Nucleus accumbens (tissue), 56 donors: ENCODE measurements at places on chromosomes 1 and 21.

DNA sequence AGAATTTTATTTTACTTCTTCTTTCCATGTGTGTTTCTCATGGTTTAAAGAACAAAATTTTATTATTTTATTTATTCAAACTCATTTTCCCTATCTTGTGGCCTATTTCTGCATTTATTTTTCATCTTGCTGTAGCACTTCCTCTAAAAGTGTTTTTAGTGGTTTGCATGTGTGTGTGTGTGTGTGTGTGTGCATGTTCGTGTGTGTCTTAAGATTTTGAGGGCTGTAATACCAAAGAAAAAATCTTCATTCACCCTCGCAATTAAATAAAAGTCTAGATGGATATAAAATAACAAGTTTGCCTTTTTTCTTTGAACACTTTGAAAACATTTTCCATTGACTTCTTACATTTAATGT, 24.6 kb upstream of the FCRL3 start:
- no peak for DNase-seq

GRCh38 chr1:94501935-94502334, 39.6 kb downstream of the F3 start:
- no peak for DNase-seq

GRCh38 chr1:108568589-108568988, 8.7 kb downstream of the EEIG2 start:
- DNase-seq, result no peak

DNA sequence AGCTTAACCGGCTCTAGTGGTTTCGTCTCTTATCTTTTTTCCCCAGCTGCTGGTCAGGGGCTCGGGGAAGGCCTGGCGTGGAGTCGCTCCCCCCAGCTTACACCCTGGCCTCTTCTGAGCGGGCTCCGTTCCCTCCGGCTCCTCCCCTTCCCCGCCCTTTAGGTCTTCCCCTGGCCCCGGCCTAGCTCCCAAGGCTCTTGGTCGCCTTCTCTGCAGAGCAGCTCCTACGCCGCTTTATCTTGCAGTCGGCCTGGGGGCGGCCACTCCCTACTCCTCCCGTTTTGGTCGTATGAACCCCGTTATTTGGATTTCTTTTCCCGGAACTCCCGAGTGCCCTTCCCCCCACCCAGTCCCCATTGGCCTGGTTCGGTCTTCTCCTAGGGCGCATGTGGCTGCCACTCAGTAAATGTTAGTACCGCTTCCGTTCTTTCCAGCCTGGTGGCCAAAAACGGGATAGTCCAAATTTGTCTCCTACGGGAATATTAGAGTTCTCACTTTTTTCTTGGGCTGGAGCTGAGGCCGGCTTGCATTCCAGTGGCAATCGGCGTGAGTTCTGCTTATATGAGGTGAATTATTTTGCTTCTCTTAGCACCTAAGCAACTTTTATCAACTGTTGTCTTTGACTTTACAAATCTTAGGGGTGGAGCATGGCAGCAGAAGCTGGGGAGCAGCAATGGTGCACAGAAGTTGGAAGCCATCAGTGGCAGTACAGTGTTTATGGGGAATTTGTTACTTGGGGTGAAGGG, 467 bp downstream of the THRAP3 start:
- no peak for DNase-seq

GRCh38 chr1:246651012-246651695, 73.1 kb upstream of the SCCPDH start:
- DNase-seq, result no peak

DNA sequence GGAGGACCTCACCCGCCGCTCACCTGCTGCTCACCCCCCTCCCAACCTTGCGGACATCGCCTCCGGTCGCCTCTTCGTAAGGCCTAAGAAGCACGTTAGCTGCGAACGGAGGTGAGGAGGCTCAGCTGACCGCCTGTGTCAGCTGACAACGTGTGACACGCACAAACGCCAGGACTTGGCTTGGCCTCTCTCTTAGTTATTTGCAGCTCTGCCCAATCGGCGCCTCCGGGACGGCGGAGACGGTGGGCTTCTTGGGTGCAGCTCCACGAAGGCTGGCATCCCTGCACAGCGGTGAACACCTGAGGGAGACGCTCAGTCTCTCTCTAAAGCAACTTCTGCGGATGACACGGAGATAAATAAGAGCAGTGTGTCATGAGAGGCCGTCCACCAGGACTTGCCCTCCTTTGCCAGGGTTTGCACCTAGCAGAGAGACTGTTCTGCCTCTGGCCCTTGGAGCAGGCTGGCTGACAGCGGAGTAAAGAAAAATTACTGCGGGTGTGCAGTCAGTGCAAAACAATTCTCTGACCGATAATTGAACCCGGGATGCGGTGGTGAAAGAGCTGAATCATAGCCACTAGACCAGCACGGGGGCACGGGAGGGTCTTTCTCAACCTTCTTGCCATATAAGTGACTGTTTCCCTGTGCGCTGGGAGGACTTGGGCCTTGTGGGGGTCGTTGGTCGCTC, 318.9 kb downstream of the FAM72C start:
- no peak for DNase-seq

- no peak for DNase-seq
Observed at GRCh38 chr1:151606384-151606783, 5.5 kb upstream of the SNX27 start.

- no peak for DNase-seq
Observed at GRCh38 chr1:187517546-187517945, 688.8 kb downstream of the PLA2G4A start.

DNA sequence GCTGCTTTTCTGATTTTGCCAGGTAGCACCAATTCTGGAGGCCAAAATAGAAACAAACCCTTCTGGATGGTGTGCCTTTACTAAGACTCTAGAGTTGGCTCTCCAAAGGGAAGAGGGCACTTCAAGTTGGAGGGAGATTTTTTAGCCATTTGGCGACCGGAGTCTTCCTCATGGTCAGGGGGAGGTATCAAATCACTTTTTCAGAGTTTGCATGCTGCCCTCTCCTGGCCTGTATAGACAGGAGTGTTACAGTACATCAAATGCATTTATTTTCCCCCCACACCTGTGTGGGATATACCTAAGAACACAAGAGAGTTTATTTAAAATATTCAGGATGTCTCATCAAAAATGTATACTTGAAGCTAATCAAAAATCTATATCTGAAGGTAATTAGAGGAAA, 3.2 kb downstream of the GREM2 start:
- no peak for DNase-seq

DNA sequence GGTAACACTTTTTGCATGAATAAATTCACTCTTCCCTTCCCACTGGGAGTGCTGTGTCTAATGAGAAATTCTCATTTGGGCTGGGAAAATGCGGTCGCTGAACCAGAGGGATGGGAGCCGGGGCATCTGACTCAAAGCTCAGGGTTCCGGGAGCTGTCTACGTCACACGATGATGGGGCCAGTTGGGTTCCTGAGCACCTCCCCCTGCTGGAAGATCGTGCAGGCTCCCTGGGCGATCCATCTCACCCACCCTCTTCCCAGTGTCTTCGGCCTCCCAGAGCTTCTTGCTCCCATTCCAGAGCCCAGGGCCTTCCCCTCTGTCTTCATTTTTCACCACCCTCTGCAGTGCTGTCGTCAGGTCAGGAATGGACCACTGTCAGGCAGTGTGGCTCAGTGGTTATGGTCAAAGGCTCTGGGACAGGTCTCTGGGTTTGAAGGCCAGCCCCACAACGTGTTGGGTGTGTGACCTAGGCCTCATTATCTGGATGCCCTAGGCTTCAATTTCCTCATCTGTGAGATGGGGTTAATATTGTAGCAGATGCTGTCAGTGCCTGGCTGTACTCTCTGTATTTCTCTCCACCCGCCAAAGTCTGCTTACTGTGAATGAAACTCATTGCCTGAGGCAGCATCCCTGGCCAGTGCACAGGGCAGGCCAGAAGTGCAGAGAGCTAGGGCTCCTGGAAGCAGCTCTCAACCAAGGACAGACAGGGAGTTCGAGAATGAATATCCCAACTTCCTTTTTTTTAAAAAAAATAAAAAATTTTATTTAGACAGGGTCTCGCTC, 31.8 kb downstream of the IGSF21 start:
- no peak for DNase-seq

GRCh38 chr21:34078915-34079314, 5.5 kb downstream of the MRPS6 start:
- DNase-seq, result no peak

- DNase-seq, result no peak
Observed at GRCh38 chr21:28793043-28793442, 199.6 kb downstream of the LTN1 start.

- DNase-seq, result no peak
Observed at GRCh38 chr1:237223419-237223818, 181.4 kb downstream of the RYR2 start.

DNA sequence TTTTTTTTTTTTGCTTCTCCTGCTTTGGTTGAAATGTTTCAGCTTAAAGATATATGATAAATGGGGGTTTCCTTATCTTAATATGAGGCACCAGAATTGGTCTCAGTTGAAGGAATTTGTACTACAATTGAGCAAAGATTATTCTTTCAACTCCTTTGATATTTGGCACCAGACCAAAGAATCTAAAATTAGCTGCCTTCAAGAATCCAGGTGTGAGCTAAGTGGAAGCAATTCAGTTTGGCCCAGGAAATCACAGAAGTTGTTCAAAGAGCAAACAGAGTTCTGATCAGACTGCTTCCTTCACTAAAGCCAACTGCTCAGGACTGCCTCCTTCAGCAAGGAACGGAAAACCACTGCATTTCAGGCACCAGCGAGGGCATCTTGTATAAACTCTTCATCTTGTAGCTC, 68.3 kb upstream of the BCAR3 start:
- DNase-seq, result no peak

DNA sequence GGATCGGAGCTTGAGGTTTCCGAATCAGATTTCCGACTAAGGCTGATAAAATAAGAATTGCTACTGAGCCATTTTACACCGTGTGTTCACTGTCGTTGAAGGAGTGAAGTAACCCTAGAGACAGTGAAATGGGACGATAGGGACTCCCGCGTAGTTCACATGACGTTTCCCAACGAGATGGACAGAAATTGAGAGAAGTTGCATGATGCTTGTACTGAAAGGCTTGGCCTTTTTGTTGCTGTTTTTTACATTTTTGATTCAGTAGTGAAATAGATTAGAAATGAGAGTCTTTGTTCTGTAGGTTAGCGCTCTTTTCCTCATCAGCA, 1.2 kb downstream of the KHDRBS1 start:
- no peak for DNase-seq

- DNase-seq, result no peak
Observed at GRCh38 chr1:111734426-111734825, 4.8 kb downstream of the INKA2 start.

DNA sequence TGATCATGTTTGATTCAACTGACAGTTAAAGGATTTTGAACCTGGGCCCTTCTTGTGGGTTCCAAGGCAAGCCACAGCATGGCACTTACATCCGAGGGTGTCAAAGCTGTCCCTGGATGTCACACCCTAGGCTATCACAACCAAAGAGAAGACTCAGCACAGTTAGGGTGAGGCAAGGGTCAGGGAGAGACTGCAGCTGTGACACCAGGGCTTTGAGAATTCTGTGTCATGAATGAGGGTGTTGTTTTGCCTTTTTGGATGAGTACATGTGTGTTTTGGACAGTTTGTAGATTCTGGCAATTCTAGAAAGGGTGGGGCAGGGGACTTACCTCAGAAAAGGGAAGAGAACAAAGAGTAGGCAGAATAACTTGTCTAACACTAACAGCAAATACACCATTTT, 37.8 kb upstream of the ZNF326 start:
- DNase-seq, result no peak

- no peak for DNase-seq
Observed at GRCh38 chr1:63261736-63262458, 60.5 kb upstream of the FOXD3 start.

DNA sequence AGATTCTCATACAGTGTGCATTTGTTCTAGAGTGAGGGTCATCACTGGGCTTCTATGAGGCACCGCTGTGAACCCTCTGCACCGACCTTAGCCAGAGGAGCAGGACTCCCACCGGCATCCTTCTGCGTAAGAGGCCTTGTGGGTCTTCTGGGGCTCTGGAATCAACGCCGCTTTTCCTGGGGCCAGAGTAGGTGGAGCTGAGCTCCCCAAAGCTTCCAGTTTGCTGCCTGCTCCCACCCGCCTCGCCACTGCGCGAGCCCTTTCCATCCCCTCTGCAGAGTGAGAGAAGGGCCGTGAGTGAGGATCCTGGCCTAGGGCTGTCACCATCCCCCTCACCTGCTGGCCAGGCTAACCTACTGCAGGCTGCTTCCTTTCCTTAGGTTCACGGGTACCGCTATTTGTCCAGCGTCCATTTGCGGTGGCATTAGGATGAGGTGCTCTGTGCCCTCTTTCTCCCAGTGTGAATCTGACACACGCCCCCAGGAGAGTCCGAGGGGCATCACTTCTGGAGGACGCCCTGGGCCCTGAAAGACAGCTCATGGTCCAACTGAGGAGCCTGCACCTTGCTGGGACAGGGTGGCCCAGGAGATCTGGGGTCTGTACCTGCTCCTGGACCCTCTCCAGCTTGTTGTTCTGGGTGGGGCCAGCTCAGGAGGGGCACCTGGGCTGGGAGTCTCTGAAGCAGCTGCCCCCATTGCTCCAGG, 36.2 kb downstream of the UMODL1 start:
- DNase-seq, result no peak

DNA sequence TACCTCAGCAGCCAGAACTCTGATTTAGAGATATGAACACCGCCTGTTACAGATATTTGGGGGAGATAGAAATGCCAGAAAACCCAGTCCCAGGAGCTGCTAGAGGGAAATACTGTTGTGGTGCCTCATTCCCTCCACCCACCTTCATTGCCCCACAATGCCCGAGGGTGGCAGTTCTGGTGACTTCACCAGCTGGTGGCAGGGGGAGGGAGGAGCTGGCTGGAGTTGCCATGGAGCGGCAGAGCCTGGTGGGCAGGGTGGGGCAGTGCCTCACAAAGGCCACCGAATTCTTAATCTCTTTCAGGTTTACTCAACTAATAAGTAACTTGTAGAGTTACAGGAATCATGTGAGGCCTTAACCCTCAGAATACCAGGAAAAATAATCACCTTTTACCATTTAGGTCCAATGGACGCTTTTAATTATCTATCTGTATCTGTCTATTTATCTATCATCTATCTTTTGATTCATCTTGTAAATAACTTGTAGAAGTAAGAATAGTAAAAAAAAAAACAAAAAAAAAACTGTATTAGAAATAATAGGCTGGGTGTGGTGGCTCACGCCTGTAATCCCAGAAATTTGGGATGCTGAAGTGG, 11.7 kb upstream of the S100A11 start:
- DNase-seq, result no peak

GRCh38 chr1:90100566-90100965, 105.7 kb downstream of the ZNF326 start:
- no peak for DNase-seq

DNA sequence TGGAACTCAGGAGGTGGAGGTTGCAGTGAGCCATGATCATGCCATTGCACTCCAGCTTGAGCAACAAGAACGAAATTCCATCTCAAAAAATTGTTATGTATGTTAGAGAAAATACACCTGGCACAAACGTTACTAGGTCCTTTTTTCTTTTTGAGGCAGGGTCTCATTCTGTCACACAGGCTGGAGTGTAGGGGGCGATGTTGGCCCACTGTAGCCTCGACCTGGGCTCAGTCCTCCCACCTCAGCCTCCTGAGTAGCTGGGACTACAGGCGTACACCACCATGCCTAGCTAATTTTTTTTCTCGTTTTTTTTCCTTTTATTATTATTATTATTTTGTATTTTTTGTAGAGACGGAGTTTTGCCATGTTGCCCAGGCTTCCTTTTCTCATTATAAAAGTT, 4.4 kb downstream of the HAX1 start:
- DNase-seq, result no peak

GRCh38 chr1:169363046-169363730, 4.4 kb downstream of the NME7 start:
- DNase-seq, result no peak
